ENCODE measurements at places on chromosomes 1 and 21. TPM values are rescaled to one million over a fixed set of nuclear protein-coding genes. Genes with fewer than 3 reads are reported as not detected.

The HLX gene
- total RNA-seq = 2.4 TPM

DNA sequence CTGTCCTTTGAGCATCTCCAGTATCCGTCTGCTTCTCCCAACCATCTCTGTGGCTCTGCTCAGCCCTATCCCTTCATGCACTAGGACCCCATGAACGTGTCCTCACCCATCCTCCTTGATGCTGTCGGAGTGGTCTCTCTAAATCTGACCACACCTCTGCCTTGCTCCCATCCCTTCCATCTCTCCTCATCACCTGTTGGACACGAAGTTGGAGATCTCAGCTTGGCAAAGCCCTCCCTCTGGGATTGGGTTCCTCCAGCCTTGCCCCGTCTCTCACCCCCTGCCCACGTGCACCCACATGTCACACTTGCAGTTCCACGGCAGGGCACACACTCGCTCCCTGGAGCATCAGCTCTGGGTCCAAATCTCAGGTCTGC is 135.7 kb downstream of the ACTL8 start:
- no peak for DNase-seq

- no peak for DNase-seq
These were observed 4.7 kb upstream of the SYNJ1 start for GRCh38 chr21:32732544-32732943.

The KCNK2 gene
- total RNA-seq = not detected

DNA sequence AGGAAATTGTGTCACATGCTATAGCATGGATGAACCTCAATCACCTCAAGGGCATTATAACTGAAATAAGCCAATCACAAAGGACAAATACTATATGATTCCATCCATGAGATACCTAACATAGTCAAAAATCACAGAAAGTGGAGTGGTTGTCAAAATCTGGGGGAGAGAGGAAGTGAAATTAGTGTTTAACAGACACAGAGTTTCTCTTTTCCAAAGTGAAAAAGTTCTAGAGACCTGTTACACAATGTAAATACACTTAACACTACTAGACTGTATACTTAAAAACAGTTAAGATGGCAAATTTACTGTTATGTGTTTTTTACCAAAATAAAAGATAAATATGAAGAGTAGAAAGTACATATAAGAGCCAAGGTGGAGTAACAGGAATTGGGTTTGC is 31.8 kb downstream of the ZNF644 start:
- DNase-seq = no peak

GRCh38 chr1:90726986-90727480 is 9.9 kb upstream of the BARHL2 start:
- DNase-seq = no peak

The KCNJ15 gene
- 0.46 TPM for total RNA-seq

- no peak for DNase-seq
These were observed 11.4 kb downstream of the MROH7 start for GRCh38 chr1:54653036-54653435.

- no peak for DNase-seq
These were observed 66.7 kb downstream of the AK5 start for GRCh38 chr1:77348549-77348948.
